Cortex of kidney (tissue), 1 donor: ENCODE measurements at places on chromosomes 7 and 10.

- no peak for DNase-seq
Measured at GRCh38 chr10:112336556-112337201, 37.2 kb upstream of the ACSL5 start.

- DNase-seq: no peak
Measured at GRCh38 chr10:110002801-110003523, 4.8 kb upstream of the ADD3 start.

GRCh38 chr10:14500172-14500765, 169.5 kb upstream of the FRMD4A start:
- no peak for DNase-seq

DNA sequence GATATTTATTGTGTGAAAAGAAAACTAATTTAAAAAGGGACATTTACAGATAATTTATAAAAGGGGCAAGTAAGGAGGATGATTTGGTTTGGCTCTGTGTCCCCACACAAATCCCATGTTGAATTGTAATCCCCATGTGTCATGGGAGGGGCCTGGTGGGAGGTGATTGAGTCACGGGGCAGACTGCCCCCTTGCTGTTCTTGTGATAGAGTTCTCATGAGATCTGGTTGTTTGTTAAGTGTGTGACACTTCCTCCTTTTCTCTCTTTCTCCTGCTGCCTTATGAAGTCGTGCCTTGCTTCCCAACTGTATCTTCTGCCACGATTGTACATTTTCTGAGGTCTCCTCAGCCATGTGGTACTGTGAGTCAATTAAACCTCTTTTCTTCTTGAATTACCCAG, 171.0 kb upstream of the SEMA3E start:
- no peak for DNase-seq
